ENCODE measurements at places on chromosomes 5 and 9.
A peak's percentile ranks its signal among the peaks of the same experiment; 100 is the strongest.

DNA sequence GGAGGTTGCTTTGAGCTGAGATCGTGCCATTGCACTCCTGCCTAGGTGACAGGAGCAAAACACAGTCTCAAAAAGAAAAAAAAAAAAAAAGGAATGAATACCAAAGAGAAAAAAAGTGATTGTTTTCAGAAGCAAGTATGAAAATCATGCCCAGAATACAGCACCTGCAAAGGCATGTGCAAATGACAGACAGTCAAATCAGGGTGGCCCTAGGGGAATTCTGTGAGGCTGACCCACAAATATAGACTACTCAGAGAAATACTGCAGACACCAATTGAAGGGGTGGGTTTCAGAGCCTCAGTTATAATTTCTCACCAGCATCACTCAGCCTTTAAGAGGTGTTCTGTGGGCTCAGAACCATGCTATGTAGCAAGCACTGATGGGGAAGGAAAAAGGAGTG is 28.6 kb downstream of the DCAF12 start:
- DNase-seq, result no peak

DNA sequence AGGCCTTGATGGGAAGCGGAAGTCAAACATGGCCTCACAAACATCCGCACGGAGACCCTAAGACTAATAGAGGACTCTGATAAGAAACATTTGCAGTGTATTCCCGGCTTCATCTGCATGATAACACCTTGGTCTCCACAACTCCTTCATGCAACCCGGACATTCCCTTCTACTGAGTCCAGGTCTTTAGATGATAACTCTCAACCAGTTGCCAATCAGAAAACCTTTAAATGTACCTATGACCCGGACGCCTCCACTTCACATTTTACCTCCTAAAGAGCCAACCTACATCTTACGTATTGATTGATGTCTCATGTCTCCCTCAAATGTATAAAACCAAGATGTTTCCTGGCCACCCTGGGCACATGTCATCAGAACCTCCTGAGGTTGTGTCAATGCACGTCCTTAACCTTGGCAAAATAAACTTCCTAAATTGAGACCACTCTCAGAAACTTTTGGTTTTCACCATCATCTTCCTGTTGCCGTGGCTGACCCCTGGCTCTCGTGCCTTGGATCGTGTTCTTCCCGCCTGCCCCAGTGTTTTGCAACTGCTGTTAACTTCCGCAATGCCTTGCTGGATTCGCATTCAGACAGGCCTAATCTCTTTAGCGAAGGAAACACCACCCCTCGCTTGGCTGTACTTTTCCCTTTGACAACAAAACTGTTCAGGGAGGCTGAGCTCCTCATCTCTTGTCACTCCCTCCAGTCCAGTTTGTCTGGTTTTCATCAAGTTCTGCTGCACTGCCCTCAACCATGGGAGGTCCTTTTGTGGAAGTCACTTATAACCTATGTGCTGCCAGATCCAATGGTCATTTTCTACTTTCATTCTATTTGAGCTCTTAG is 1.1 kb upstream of the DAP start:
- DNase-seq, result no peak

GRCh38 chr9:87148331-87149104 is 201.2 kb upstream of the GAS1 start:
- DNase-seq, result no peak

GRCh38 chr9:135850737-135851136 is 56.6 kb downstream of the CAMSAP1 start:
- DNase-seq, result no peak

GRCh38 chr5:36570301-36571095 is 35.9 kb upstream of the SLC1A3 start:
- no peak for DNase-seq

DNA sequence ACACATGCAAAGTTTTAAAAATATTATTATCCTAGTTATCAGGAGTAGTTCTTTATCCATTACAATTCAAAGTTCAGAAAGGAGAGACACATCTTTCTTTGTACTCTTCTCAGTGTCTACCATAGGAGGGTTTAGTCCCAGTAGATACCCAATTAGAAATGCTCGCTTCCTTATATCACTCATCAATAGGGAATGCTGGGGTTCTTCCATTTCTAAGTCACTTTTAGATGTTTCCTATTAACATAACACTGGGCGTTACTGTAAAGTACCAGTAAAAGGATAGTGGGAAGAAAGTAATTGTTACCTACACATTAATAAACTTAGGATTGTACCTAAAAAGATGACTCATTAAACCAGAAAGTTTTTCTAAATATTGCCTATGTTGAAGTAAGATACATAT is 348.3 kb upstream of the CDH6 start:
- DNase-seq, result no peak

DNA sequence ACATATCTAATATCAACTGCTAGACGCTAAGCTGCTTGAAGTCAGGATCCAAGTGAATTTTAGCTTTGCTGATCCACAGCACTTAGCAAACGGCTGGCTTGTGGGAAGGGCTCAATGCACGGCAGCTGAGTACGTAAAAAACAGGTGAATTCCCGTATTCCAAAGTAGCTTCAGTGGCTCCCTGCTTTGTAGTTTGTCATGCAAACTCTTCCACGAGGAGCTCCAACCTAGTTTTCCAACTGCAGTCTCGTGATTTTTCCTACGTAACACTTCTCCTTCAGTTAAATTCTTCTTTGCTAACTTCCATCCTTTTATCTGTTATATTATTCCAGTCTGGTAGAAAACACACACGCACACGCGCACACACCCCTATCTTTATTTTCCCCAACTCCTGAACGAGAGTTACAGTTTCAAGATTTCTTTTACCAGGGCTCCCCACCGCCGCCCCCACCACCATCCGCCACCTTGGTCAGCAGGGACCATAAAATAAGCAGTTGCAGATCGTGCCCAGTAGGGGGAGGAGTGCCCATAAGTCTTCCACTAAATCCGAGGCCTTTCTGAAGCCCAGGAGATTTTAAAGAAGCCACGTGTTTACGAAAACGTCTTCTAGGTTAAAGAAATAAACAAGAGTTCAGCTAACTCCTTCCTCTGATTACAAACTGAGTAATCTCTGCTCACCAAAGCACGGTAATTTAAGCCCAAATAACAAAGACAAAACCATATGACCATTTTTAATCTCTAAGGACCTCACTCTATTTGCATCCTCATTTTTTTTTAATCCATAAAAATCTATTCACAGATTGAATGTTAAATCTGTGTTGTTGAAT is 34.8 kb upstream of the TRIO start:
- no peak for DNase-seq

- no peak for DNase-seq
Observed at GRCh38 chr9:133569121-133569785, 34.7 kb downstream of the ADAMTSL2 start.

GRCh38 chr9:98129451-98129881 is 10.4 kb upstream of the TRIM14 start:
- DNase-seq, result no peak

DNA sequence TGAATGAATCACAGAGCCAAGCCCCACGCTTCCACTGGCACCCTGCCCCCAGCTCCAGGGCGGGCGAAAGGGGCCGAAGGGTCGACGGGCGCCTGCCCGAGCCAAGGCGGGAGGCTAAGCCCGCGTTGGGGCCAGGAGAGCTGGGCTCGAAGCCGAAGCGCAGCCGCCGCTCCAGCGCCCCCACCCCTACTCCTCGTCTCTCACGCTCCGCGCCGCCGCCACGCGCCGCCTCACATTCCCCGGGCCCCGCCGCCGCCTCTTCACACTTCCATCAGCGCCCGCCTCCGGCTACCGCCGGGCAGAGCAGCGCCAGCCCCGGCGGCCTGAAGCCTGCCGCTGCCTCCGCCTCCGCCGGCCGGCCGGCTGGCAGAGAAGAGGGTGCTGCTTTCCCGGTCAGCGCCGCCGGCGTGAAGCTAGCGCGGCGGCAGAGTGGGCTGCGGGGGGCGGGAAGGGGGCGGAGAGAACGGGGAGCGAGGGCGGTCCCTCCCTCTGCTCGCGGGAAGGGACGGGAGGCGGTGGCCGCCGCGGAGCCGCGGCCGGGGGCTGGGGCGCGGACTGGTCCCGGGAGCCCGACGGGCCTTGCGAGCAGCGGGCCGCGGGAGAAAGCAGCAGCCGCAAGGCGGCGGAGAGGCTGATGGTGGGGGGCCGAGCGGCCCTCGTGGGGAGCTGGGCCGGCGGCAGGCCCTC is at the start of gene HOMER1:
Gene HOMER1, minus strand, starts transcription at position 431 of the 687 bp plus-strand sequence. CDS start 1,360 bp downstream, outside the sequence.
- DNase-seq, result peak; percentile 61

DNA sequence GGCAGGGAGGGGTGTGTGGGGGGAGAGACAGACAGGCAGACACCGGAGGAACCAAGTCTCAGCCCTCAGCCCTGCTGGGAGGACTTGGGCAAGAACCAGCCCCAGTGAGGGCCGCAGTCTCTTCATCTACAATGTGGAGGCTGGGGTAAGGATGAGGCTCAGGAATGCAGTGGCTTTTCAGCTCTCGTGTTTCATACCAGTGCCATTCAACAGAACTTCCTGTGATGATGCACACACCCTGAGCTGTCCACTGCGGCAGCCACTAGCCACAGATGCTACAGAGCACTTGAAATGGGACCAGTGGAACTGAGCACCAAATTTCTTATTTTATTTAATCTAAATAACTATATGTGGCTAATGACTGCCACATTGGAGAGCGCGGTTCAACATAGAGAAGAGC is 10.7 kb downstream of the CAMK2A start:
- no peak for DNase-seq

- no peak for DNase-seq
Observed at GRCh38 chr5:17178373-17178675, 39.1 kb upstream of the BASP1 start.

DNA sequence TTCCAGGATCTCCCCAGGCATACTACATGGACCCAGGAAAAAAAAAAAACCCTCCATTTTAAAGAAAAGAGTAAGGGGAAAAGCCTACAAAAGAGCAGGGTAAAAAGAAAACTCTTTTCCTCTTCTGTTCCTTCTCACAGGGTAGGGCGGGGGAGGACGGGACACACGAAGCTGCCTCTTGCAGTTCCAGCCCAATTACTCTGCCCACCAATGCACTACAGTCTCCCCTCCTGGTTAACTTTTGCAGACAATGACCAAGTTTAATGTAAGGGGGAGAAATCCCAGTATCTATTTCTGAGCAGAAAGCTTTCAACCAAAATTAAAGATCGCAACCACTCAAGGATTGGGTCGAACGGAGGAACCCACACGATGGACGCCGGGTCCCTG is 1.3 kb downstream of the BRD3 start:
- DNase-seq, result no peak

DNA sequence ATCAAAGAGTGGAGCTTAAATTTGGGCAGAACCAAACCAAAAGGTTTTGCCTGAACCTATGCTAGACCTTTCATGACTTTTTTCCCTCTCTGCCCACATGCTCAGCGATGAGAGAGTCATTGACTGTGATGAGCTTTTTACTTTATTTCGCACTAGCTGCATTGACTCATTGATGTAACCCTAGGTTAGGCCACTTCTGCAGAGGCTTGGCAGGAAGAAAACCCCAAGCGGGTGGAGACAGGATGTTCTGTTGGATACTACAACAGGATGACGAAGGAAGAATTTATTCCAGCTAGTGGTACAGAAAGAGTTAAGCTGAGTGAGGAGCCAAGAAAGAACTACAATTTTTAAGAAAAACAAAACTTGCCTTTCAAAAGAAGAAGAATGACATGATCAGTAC is 18.4 kb downstream of the AGXT2 start:
- DNase-seq, result no peak

DNA sequence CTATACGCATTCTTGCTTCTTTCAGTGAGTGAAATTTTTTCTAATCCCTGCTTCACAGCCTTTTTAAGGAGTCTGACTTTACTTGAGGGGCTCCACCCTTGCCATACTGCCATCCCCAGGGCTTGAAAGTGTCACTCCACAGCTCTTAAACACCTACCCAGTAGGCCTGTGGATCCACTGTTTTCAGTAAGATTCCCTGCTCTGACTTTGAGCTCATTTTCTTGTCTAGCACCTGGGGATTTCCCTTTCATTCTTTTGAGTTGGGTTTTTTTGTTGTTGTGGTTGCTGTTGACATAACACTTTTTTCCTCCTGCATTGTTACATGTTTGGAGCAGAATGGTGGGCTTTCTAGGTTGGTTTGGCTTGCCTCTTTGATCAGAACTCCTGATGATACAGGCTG is 23.6 kb downstream of the SREK1IP1 start:
- no peak for DNase-seq

DNA sequence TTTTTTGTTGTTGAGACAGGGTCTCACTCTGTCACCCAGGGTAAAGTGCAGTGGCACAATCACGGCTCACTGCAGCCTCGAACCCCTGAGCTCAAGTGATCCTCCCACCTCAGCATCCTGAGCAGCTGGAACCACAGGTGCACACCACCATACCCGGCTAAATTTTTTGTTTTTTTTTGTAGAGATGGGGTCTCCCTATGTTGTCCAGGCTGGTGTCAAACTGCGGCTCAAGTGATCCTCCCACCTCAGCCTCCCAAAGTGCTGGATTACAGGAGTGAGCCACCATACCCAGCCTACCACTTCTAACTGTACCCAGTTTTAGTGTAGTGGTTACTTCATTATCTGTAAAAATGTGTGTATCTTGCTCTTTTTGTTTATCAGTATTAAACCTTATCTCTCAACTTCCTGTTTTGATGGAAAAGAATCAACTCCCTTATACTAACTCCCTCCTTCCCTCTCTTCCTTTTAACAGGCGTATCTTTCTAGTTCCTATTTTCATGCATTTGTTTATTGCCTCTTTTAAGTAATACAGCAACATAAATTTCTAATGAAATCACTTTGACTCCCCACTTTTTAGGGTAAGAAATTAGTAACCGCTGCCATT is 33.1 kb downstream of the GRAMD2B start:
- no peak for DNase-seq

DNA sequence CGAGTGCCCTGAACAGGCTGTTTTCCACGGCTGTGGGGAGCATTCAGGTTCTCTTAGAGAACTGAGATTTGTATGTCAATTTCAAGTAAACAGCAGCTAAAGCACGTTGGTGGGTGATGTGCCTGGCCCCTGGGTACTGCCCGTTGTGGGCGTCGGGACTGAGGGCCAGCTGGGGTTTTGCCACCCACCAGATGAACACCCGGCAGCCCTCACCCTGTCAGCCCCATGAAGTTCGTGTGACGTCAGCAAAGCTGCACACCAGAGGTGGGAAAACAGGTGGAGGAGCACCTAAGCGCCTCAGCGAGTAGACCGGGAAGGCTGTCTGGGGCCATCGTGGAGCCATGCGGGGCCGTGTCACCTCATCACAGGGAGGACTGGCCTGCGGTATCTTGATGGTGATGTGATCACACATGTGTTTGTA is 9.2 kb downstream of the CEP72 start:
- no peak for DNase-seq

- DNase-seq, result no peak
Observed at GRCh38 chr5:133916914-133917313, 51.5 kb downstream of the C5orf15 start.

GRCh38 chr9:113602126-113603047 is 138.9 kb downstream of the RGS3 start:
- no peak for DNase-seq
